Pulmonary artery endothelial cell (primary cell): ENCODE measurements at places on chromosomes 11 and 22. TPM values are rescaled to one million over a fixed set of nuclear protein-coding genes. Genes with fewer than 3 reads are reported as not detected.

SNX32 gene
- total RNA-seq = 0.14 and 0.79 TPM in 2 replicates

P2RX6 gene
- total RNA-seq = 0.07 TPM in 1 of 2 replicates, not detected in the other

OR10A2 gene
- not detected in 2 replicates for total RNA-seq

POU2F3 gene
- not detected in 2 replicates for total RNA-seq

OR51B4 gene
- not detected in 2 replicates for total RNA-seq

CNTF gene
- 1.6 and 2.2 TPM in 2 replicates for total RNA-seq

KIF18A gene
- total RNA-seq = 8.3 and 16.3 TPM in 2 replicates

PANX3 gene
- total RNA-seq = not detected in 2 replicates

KCNQ1 gene
- 0.04 and 0.07 TPM in 2 replicates for total RNA-seq

UCP3 gene
- 0.21 and 0.26 TPM in 2 replicates for total RNA-seq

TSG101 gene
- total RNA-seq = 38.7 and 51.8 TPM in 2 replicates

MS4A6A gene
- total RNA-seq = 0.33 and 0.60 TPM in 2 replicates

BRSK2 gene
- total RNA-seq = 0.20 TPM in 1 of 2 replicates, not detected in the other

MS4A15 gene
- total RNA-seq = not detected in 2 replicates

IGF2 gene
- total RNA-seq = 0.28 and 3.0 TPM in 2 replicates

HTR3B gene
- not detected in 2 replicates for total RNA-seq

BBS1 gene
- 17.4 and 27.7 TPM in 2 replicates for total RNA-seq

GGTLC2 gene
- not detected in 2 replicates for total RNA-seq

NRIP3 gene
- total RNA-seq = 4.0 and 15.6 TPM in 2 replicates

TUBA8 gene
- total RNA-seq = 7.3 and 12.9 TPM in 2 replicates

SLC22A8 gene
- total RNA-seq = not detected in 2 replicates

MALAT1 gene
- 4,401 and 5,456 TPM in 2 replicates for total RNA-seq

CRYBB1 gene
- not detected in 2 replicates for total RNA-seq

MRGPRF gene
- total RNA-seq = not detected in 2 replicates

SOX6 gene
- total RNA-seq = under 0.01 and 0.04 TPM in 2 replicates

VSIG10L2 gene
- not detected in 2 replicates for total RNA-seq

CRYBA4 gene
- total RNA-seq = not detected in 2 replicates

LARGE2 gene
- total RNA-seq = not detected in 2 replicates

RBMXL2 gene
- total RNA-seq = 0.04 and 0.20 TPM in 2 replicates

TRIM49 gene
- total RNA-seq = not detected in 2 replicates

SEC14L6 gene
- 0.04 TPM in 1 of 2 replicates, not detected in the other for total RNA-seq

OR2AG1 gene
- under 0.01 TPM in 1 of 2 replicates, not detected in the other for total RNA-seq

POU2AF1 gene
- total RNA-seq = not detected in 2 replicates

LMF2 gene
- 29.5 and 33.4 TPM in 2 replicates for total RNA-seq

NAV2 gene
- 9.5 and 15.2 TPM in 2 replicates for total RNA-seq

RAB3IL1 gene
- total RNA-seq = 0.92 and 1.9 TPM in 2 replicates

ELF5 gene
- not detected in 2 replicates for total RNA-seq

OR5AK2 gene
- total RNA-seq = not detected in 2 replicates

MS4A6E gene
- total RNA-seq = not detected in 2 replicates

GDPD4 gene
- total RNA-seq = not detected in 2 replicates

MS4A4A gene
- total RNA-seq = not detected in 2 replicates

ARCN1 gene
- 130 and 149 TPM in 2 replicates for total RNA-seq

LMO2 gene
- total RNA-seq = 30.9 and 56.3 TPM in 2 replicates

CBLIF gene
- total RNA-seq = not detected in 2 replicates

RNF26 gene
- 4.4 and 6.0 TPM in 2 replicates for total RNA-seq

MPZL3 gene
- total RNA-seq = 11.5 and 14.2 TPM in 2 replicates

RAG1 gene
- 0.78 and 1.1 TPM in 2 replicates for total RNA-seq

TRIM66 gene
- 5.7 and 7.3 TPM in 2 replicates for total RNA-seq

MMP11 gene
- 4.5 and 9.9 TPM in 2 replicates for total RNA-seq

SLC22A9 gene
- total RNA-seq = not detected in 2 replicates

PKNOX2 gene
- total RNA-seq = not detected in 2 replicates

GPHA2 gene
- not detected in 2 replicates for total RNA-seq

CDKN1C gene
- 3.5 and 4.2 TPM in 2 replicates for total RNA-seq

NXPE1 gene
- total RNA-seq = not detected in 2 replicates

BTG4 gene
- not detected in 2 replicates for total RNA-seq

ME3 gene
- 53.4 and 67.7 TPM in 2 replicates for total RNA-seq

SPON1 gene
- not detected in 2 replicates for total RNA-seq

UPK2 gene
- total RNA-seq = not detected in 2 replicates

CLTCL1 gene
- total RNA-seq = 4.4 and 6.2 TPM in 2 replicates
